ENCODE measurements at places on chromosomes 2 and 18.

- DNase-seq = no peak
Measured at GRCh38 chr2:39094717-39095363, 26.0 kb downstream of the SOS1 start.

DNA sequence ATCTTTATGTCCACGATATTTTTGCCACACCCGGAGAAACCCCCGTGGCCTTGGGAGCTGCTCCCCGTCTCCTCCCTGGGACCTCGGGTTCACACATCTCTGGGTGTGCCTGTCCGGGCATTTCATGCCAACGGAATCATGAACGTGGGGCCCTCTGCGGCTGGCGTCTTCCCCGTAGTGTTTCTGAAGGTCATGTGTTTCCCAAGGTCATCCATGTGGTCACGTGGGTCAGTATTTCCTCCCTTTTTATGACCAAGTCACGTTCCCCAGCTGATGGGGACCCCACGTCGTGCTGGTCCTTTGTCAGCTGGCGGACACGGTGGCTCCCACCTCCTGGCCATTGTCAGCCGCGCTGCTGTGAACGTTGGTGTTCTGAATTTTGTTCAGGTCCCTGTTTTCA, 135.7 kb downstream of the NFATC1 start:
- DNase-seq = no peak

DNA sequence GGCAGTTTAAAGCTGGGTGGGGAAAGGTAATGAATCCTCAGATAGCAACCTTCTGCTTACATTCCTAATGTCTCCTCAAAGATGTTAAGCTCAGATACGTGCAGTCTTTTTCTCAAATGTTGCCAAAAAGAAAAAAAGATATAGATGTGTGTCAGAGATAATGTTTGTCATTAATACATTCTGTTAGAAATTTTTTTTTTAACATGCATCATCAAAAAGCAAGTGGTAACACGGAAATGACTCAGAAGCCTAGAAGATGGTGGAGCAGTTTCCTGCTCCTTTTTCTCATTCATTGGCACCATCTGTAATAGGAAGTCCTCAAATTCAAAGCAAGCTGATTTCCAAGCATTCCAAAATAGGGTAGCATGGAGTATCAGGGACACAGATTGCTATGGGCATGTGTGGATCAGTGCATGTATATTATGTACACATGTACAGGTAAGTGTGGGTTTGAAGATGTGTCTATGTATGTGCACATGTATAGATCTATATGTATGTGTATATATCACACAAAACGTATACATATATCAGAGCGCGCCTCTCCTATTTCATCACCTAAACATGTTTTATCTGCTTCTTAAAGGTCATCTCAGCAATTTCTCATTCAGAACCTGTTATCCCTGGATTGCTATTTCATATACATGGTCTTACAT, 79.9 kb upstream of the ITGB6 start:
- no peak for DNase-seq

DNA sequence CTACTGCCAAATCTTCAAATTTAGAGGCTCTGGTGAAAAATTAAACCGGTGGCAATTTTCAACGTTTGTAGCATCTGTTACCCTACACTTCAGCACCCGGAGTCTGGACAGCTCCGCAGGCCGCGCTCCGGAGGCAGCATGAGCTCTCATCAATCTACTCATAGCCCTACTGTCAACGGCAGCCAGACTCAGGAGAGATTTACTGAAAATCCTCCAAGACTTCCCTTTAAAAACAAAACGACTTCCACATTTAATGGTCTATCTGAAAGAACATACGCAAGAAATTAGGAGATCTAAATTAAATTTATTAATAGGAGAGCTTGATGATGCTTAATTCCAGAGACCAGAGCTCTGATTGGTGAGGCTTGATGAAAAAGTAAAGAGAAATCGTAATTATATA, 970 bp upstream of the ADCYAP1 start:
- DNase-seq = peak; percentile 14

DNA sequence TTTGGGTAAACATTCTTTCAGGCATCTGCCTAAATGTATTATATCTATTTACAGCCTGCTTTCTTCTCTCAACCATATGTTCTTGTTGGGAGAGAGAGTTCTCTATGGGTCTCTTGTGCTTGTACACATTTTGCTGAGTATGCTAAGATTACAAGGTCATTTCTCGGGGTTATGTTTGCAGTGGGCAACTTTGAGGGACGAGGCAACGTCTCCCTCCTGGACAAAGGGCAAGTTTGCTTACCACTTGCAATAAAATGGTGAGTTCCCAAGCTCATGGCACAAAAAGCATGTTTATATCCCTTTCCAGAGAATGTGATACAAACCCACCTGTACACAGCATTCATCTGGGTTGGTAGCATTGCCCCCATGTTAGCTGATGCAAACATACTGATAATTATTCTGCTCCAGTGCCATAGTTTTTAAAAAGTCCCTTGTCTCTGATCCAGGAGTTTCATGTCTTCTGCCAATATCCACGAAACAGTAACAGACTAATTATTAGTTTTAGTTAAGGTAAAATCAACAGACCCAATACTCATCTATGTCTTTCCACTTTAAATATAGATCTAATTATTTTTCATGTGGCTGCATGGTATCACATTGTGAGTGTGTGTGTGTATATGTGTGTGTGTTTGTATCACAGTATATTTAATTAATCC, 84.2 kb upstream of the MAPK4 start:
- no peak for DNase-seq

DNA sequence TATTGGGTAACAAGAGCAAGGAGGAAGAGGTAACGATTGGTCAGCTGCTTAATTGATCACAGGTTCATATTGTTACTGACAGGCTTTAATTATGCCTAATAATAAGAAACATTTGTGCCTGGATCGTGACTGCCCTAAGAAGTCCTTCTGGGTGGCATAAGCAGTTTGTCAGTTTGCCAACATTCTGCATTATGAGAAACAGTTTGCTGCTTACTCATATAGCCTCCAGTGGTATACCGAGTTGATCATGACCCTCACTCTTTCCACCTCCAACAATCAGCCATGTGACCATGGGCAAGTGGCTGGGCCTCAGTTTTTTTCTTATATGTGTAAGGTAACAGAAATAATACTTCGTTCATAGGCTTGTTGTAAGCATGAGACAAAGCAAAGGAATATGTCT, 96.6 kb upstream of the CABLES1 start:
- no peak for DNase-seq

DNA sequence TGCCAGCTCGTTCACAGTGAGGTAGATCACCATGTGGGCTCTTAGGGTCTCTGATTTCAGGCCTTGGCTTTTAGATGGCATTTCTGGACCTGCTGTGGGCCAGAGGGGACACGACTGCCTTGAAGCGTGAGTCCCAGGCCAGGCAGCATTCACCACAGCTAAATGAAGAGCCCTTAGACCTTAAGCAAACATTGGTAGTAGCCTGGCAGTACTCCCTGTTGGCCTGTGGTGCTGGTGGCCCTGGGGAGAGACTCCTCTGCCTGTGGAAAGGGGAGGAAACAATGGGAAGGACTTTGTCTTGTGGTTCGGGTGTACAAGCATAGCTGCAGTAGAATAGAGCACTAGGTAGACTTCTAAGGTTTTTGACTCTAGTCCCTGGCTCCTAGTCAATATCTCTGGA, 456.0 kb upstream of the DCC start:
- DNase-seq = no peak

DNA sequence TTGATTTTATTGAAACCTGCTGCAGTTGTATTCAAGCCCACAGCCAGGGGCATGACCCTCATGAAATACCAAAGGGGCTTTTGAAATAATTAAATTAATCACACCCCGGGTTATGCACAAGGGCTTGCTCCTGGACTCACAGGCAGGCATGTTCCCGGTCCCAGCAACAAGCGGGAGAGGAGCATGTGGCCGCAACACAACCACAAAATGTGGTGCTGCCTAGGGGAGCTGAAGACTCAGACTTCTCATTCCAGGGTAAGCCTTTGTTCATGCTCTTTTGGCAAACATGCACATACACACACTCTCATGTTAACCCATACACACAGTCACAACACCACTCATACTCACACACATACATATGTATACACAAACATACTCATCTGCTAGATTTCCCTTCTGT, 233.7 kb upstream of the SMAD2 start:
- DNase-seq = no peak

DNA sequence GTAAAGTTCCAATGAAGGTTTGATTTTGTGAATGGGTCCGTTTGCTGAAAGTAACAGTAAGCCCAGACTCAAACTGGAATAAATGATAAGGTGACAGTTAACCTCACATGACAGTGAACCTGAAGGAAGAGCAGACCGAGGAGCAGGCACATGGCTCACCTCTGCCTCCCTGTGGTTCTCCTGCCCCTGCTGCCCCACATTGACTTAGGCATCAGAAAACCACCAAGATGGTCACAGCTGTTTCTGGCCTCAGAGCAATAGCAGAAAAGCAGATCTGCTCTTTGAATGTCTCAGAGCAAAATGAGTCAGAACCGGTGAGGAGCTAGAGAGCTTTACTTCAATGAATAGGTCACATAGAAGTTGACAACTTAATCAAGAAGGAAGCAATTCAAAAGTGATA, 487.6 kb downstream of the METTL4 start:
- DNase-seq = no peak

DNA sequence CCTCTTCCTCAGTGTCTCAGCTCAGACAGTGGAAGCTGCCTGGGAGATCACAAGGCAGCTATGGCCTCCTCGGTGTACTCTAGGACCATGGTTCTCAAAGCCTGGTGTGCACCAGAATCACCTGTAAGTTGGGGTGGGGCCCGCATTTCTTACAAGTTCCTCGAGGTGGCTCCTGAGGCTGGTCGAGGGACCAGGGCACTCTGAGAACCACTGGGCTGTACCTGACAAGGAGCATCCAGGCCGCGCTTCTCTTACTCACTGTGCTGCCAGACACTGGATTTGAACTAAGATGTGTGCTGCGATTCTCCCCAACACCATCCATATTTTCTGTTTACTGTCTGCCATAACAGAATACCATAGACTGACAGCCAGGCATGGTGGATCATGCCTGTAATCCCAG, 59.5 kb downstream of the DIPK1C start:
- DNase-seq = no peak

DNA sequence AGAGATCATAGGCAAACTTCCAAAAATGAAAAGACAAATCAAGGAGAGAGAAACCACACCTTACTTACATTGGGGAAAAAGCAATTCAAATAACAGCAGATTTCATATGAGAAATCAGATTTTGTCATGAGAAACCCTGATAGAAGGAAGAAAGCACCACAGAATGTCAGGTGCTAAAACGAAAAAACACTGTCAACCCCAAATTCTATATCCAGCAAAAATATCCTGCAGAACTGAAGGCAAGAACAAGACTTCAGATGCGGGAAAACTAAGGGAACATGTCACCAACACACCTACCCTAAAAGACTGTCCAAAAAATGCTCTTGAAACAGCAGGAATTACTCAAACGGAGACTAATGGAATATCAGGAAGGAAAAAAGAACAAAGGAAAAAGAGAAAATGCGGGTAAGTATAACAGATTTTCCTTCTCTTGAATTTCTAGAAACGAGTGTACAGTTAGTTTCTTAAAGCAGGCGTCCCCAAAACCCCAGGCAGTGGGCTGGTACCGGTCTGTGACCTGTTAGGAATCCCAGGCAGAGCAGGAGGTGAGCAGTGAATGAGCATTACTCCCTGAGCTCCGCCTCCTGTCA, 7.3 kb upstream of the ID2 start:
- no peak for DNase-seq

DNA sequence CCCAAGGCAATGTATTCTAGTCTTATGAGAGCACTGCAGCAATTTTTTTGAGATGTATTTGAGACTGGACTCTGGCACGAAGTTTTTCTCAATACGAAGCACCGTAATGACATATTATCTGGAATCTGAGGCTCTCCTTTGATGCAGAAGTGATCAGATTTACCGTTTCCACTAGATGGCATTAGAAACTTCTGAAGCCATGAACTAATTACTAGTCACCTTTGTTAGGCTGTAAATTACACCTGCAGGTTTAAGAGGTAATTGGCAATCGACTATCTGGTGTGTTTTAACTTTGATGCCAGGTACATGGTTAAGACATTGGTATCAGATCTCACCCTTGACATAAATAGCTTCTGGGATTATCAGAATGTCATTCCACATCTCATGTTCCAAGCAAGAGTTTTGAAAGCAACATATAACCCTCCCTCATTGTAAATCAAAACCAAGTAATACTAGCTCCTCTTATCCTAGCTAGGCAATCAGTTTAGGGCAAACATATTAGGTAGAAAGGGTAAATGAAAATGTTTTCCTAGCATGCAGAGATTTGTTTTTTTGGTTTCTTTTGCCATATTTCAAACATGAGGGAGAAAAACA, 254.6 kb upstream of the SPRED2 start:
- no peak for DNase-seq

GRCh38 chr18:76875390-76876325, 53.3 kb downstream of the ZNF236 start:
- peak; percentile 21 for DNase-seq

DNA sequence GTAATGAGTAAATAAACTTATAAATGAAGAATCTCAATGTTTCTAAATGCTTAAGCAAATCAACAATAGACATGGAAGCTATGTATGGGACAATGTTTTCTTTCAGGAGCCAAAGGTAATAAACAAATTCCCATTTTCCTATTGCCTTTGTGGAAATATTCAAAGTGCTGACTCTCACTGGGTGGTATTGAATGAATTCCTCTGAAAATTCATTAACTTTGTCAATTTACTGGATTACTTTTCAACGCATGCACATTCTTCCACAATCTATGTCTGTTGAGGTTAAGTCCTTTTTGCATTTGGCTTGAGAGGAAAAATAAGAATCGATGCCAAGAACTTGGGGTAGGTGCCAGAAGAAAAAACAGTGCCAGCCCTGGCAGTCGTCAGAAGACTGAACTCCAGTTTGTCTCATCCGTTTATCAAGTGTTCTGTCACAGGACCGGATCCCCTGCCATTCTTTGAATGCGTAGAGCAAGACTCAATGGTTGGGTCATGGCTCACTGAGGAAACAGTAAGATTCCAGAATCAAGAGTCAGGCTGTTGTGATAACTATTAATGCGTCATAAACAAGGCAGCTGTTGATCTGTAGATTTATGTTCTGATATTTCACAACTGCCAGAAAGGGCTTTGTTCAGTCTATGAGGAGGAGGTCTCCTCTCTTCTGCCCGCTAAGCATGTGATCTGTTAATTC, 133.3 kb downstream of the GFPT1 start:
- DNase-seq = no peak

GRCh38 chr2:236107942-236108625, 60.1 kb downstream of the GBX2 start:
- no peak for DNase-seq

GRCh38 chr2:69831354-69831905, 2.0 kb downstream of the GMCL1 start:
- no peak for DNase-seq

DNA sequence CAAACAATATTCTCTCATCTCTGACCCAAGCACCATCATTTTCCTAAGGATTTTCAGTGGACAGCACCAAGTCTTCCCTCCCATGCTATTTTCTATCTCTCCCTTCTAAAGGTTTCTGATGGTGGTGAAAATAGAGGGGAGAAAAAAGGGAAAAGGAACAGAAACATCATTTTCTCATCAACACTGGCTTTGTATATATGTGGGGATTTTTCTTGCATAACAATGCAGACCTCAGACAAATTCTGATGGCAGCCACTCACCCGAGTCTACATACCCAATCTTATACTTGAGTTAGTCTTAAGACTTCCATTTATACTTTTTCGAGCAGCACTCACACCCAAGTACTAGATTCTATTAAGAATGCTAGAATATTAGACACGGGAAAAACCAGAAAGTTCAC, 95.8 kb downstream of the TMEM163 start:
- DNase-seq = no peak

All from effector memory CD8-positive, alpha-beta T cell (primary cell).